ENCODE measurements at places on chromosomes 7 and 10.

GRCh38 chr10:29689001-29689400 lies 54.2 kb upstream of the SVIL start:
- DNase-seq: peak; percentile 57

DNA sequence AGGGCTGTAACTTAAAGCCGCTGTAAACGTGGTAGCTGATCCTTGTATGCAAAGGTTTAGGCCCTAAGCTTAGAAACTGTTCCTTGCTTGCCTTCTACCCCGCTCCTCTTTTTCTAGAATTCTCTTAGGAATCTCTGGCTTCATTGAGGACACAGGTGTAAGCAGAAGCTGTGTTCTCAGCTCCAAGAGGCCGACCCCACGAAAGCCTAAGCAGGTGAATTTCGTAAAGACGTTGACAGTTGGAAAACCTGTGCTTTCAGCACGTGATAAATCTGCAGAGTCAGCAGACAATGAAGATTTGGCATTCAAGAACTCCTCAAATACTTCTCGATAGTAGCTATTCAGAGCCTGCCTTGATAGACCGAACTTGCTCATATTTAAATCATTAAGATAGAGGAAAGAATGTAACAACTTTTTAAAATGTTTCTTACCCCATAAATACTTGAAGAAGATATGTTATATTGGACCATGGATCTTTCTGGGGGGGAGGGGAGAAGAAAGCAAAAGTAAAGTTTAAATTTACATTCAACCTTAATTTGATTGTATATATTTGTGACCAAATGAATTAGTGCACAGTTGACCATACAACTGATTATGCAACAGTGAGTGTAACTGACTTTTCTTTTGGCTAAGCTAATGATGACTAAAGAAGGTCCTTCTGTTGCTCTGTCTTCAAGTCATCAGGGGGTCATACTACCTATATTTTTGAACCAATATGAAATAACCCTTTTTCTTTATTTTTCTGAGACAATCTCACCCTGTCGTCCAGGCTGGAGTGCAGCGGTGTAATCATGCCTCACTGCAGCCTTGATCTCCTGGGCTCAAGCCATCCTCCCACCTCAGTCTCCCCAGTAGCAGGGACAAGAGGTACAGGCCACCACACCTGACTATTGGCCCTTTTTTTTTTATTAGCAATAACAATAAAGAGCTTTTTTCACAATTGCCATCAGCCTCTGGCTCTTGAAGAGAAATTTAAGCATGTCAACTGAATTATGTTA lies 1.2 kb upstream of the GDI2 start:
- DNase-seq: peak; percentile 15

- no peak for DNase-seq
Observed at GRCh38 chr7:135822376-135822775, 73.8 kb upstream of the FAM180A start.

GRCh38 chr7:135169964-135170273 lies 588 bp downstream of the CYREN start:
- no peak for DNase-seq

DNA sequence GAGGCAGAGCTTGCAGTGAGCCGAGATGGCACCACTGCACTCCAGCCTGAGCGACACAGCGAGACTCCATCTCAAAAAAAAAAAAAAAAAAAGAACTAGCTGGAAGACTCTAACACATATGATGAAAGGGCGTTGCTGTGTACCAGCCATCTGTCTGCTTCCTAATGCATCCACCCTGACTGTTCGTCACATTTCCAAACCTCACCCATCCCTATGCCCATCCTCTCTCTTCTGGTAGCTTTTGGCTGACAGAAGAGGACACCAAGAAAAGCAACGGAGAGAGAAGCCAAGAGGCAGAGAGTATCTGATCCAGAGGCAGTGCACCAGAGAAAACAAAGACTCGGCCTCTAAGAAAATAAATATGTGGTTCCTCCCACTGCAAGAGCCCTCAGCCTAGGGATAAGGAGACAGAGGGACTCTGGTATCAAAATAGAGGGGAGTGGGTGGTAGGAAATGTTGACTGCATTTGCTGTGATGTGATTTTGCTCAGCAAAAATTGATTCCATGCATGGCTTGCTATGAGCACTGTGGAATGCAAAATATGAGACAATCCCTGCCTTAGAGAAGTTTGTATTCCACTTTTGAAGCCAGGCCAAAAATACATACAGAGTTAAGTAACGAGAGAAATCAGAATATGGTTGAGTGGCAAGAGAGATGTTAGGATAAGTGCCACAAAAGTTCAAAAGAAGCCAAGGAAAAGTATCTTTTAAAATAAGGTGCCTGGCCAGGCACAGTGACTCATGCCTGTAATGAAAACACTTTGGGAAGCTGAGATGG lies 100.8 kb upstream of the STK17A start:
- DNase-seq: peak; percentile 60

- no peak for DNase-seq
Observed at GRCh38 chr10:113518415-113518814, 34.4 kb upstream of the HABP2 start.

GRCh38 chr7:188174-188573 lies 4.2 kb upstream of the FAM20C start:
- DNase-seq: no peak

DNA sequence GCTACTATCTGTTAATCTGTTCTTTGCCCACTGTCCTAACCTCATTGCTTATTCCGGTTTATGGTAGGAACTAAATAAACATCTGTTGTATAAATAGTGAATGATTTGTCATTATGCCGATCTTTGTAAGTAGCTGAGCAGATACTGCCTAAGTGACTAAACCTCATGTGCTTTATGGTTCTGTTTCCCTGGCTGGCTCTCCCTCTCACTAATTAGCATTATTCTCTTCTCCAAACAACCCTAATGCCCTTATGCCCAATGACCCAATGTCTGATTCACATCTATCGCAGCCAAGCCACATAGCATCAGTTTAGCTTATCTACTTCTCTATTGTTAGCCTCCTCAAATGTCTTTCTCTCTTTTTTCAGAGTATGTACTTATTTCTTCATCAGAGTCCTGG lies 462.3 kb upstream of the POT1 start:
- no peak for DNase-seq

DNA sequence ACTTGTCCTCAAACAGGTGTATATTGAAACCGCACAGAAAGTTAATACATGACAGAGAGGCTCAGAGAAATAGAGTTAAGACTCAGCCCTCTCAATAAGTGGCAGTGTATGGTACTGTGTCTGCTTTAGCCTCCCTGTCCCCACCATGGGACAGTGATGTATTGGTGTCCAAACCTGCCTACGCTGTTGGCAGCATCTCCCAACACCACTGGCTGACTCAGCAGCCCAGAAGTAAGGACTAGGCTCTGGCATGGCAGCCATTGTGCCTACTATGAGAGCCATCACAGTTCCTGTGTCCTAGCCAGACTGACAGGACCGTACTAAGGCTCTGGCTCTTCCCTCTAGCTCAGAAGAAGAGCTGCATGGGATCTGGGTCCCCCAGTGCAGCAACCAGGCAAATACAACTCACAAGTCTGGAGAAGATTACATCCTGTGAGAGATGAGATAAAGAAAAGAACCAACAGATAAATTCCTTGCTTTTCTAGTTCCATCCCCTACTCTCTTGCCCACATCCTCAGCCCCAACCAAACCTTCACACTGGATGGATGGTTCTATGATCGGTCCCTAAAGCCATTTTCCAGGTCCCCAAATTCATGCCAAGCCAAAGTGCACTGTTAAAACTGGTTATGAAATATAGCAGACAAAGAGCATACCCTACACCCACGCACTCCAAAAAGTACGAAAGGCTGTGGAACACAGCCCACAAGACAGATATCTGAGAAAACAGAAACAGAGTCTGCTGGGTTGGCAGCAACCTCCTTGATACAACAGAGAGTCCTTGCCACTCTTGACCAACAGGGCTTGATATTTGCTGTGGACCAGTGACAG lies 44.1 kb upstream of the DMTF1 start:
- DNase-seq: no peak

All from ACHN (cell line).